ENCODE measurements at places on chromosomes 13 and 19. TPM values are rescaled to one million over a fixed set of nuclear protein-coding genes. Genes with fewer than 3 reads are reported as not detected.

BEST2 gene
- not detected for total RNA-seq

PSG3 gene
- total RNA-seq = not detected

YJEFN3 gene
- total RNA-seq = 0.18 TPM

DKKL1 gene
- total RNA-seq = not detected

ZNF729 gene
- not detected for total RNA-seq

TYROBP gene
- not detected for total RNA-seq

KLK15 gene
- 0.09 TPM for total RNA-seq

All from endothelial cell of coronary artery (primary cell).